CD4-positive, CD25-positive, alpha-beta regulatory T cell (primary cell): ENCODE measurements at places on chromosomes 2 and 18.

- peak; percentile 18 for DNase-seq
- H3K27me3 ChIP-seq: no peaks in the 10 kb centered on the region
- peak overlapping the region; percentile 43 for H3K27ac ChIP-seq
- H3K36me3 ChIP-seq: peaks cover 92% of the 10 kb centered on the region
- peak overlapping the region; percentile 41 for H3K4me3 ChIP-seq
Observed at GRCh38 chr2:196144513-196145126, 26.8 kb downstream of the STK17B start.

- no peak overlapping the region for H3K27ac ChIP-seq
- H3K27me3 ChIP-seq: no peaks in the 10 kb centered on the region
- H3K36me3 ChIP-seq: no peaks in the 10 kb centered on the region
- no peak for DNase-seq
- H3K4me3 ChIP-seq: no peak overlapping the region
Observed at GRCh38 chr2:220273082-220273481, 645.7 kb downstream of the SLC4A3 start.

- no peak overlapping the region for H3K27ac ChIP-seq
- H3K4me3 ChIP-seq: no peak overlapping the region
- no peaks in the 10 kb centered on the region for H3K36me3 ChIP-seq
- no peaks in the 10 kb centered on the region for H3K27me3 ChIP-seq
Observed at GRCh38 chr2:233811732-233812131, 33.6 kb downstream of the MROH2A start.

DNA sequence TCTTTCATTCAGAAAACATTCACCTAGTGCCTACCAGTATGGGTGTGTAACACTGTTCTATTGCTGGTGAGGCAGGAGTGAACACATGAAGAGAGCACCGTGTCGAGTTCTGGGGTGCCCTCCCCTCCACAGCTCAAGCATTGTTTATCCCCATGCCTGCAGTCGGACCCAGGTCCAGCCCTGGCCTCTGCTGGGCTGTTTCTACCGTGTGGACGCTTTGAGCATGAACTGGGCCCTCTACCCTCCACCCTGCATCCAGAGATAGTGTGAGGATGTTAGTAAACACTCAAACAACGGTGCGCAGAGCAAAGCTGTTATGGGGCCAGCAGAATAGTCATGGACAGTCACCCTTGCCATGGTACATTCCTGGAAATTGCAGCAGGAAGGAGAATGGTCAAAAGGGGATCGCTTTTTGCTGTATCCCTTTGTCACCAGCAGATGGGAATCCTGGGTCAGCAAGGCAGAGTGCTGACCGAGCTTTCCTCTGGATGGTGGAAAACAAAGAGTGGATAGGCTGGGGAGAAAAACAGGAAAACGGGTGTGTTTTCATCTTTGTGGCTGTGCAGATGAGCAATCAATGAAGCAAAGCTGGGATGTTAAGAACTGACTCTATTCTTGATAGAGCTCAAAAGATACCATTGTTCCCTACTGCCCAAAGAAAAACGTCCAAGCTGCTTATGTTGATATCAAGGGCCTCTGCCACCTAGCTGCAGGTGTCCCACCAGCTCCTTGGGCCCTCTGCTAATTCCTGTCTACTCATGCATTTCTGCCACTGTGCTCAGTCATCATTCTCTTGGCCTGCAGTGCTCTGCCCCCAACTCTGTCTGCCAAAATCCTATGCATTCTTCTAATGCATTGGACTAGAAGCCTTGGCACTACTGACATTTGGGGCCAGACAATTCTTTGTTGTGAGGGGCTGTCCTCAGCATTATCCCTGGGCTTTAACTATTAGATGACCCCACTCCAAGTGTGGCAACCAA, 38.7 kb downstream of the REEP1 start:
- H3K36me3 ChIP-seq: no peaks in the 10 kb centered on the region
- peaks cover 6% of the 10 kb centered on the region for H3K27me3 ChIP-seq
- no peak for DNase-seq
- no peak overlapping the region for H3K27ac ChIP-seq
- no peaks in the 10 kb centered on the region for H3K4me1 ChIP-seq

DNA sequence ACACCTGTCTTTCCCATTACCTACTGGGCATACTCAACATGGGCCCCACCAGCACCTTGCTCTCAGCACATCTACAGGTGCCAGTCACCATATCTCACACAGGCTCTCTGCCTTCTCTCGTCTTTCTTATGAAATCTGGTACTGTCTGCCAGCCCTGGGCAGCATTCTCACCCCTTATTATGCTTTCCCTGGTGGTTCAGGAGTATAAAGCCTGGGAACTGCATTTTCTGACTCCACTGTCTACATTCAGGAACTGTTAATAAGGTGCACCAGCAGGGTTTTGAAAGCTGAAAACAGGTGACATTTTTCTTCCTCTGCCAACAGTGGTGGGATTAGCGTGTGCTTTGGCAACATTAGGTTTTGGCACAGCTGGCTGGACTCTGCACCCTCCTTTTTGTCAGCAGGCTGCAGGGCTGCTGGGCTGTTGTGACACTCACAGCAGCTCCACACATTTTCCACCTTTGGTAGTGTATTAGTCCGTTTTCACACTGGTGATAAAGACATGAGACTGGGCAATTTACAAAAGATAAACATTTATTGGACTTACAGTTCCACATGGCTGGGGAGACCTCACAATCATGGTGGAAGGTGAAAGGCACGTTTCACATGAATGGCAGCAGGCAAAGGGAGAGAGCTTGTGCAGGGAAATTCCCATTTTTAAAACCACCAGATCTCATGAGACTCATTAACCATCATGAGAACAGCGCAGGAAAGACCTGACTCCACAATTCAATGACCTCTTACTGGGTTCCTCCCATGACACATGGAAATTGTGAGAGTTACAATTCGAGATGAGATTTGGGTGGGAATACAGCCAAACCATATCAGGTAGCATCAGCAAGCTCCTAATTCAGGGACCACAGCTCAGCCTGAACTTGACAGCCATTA, 343.1 kb upstream of the LYPD1 start:
- no peaks in the 10 kb centered on the region for H3K4me1 ChIP-seq
- no peak overlapping the region for H3K27ac ChIP-seq
- DNase-seq: no peak
- no peaks in the 10 kb centered on the region for H3K27me3 ChIP-seq

DNA sequence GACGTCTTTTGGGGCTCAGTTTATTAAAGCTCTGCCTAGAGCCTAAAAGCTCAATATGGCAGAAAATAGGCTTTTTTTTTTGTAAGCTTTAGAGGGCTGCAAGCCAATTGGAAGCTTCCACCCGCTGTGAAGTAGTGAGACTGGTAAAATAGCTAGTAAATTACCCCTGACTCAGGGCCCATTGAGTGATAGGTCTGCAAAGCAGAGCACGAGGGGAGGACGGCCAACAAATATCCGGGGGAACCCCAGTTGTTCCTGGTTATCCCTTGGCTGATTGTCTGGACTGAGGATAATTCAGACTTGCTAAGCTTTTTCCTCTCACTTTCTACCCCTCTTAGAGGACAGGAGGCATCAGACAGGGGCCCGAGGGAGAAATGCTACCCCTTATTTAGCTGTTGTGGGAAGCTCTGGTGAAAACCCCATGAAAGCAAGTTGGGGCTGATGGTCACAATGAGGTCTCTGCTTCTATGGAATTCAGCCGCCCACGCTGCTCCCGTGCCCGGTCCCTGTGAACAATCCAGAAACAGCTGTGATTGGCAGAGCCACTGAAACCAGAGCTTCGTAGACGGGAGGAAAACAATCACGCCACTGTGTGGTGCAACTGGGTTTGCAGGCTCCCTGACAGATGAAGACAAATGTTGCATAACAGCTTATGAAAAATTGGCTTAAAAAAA, 141.9 kb upstream of the LGALSL start:
- no peaks in the 10 kb centered on the region for H3K36me3 ChIP-seq
- peaks cover 2% of the 10 kb centered on the region for H3K27me3 ChIP-seq
- H3K4me3 ChIP-seq: no peak overlapping the region

- H3K4me3 ChIP-seq: no peak overlapping the region
- no peak for DNase-seq
- H3K27me3 ChIP-seq: no peaks in the 10 kb centered on the region
Observed at GRCh38 chr2:240362216-240362755, 73.2 kb upstream of the GPC1 start.

DNA sequence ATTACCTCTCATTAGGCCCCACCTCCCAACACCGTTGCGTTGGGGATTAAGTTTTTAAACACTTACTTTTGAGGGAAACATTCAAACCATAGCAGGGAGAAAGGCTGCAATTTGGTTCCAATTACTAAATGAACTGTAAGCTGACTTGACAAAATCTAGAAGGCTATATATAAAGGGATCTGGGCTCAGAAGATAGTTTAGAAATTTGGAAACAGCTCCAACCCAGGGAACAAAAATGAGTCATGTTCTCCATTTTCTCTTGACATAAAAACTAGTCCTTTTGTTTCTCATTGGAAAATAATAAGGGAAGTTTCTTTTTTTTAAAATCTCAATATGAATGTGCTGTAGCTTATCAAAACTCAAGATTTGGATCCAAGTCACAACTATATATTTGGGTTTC, 17.5 kb downstream of the MOGAT1 start:
- no peak overlapping the region for H3K27ac ChIP-seq
- DNase-seq: no peak
- peaks cover 17% of the 10 kb centered on the region for H3K27me3 ChIP-seq

- H3K27me3 ChIP-seq: no peaks in the 10 kb centered on the region
- H3K36me3 ChIP-seq: peaks cover 3% of the 10 kb centered on the region
- H3K4me3 ChIP-seq: no peak overlapping the region
- no peak for DNase-seq
Observed at GRCh38 chr2:105112345-105112744, 74.5 kb downstream of the MRPS9 start.

GRCh38 chr18:70419526-70419925, 130.7 kb downstream of the SOCS6 start:
- H3K27me3 ChIP-seq: peaks cover 1% of the 10 kb centered on the region
- no peak for DNase-seq
- no peak overlapping the region for H3K4me3 ChIP-seq
- no peak overlapping the region for H3K27ac ChIP-seq
- no peaks in the 10 kb centered on the region for H3K4me1 ChIP-seq

- no peak overlapping the region for H3K27ac ChIP-seq
- no peak for DNase-seq
- H3K36me3 ChIP-seq: no peaks in the 10 kb centered on the region
- H3K4me1 ChIP-seq: peaks cover under 1% of the 10 kb centered on the region
Observed at GRCh38 chr2:119333360-119333759, 33.3 kb downstream of the C2orf76 start.
